ENCODE measurements at places on chromosomes 2 and 18.

GRCh38 chr18:74784752-74785151 lies 187.1 kb downstream of the ZNF407 start:
- DNase-seq, result no peak

DNA sequence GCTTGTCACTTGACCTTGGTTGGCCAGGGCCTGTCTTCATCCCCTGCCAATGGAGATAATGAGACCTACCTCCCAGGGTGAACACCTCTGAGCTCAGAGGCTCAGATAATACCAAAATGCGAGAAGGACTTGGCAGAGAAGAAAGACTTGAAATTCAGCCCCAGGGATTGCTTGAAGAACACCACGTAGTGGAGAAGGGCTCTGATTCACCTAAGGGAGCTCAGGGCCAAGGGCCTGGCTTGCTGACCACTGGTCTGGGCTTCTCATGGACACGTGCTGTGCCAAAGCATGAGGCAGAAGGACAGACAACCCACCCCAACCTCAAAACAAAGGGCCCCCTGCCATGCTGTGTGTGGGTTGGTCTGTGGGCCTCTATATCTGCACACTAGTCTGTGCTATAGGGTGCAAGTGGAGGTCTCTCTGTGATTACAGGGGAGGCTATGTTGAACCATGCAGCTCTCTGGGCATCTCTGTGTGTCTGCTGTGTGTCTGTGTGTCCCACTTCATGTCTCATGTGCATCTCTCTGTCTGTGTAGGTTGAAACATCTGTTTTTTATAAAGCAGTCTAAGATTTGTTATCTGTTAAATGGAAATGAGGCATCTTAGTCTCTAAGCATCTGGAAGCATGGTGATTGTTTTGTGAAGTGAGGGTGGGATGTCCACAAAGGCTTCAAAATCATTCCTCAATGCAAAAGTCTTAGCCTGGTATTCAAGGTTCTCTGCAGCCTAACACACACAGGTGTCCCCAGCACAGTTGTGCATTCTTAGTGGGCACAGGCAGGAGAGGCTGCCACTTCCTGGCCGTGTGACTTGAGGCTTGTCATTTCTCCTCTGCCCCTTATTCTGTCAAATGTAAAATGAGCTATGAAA lies 61.0 kb upstream of the EPAS1 start:
- DNase-seq, result no peak

- DNase-seq, result no peak
Measured at GRCh38 chr18:33594799-33595198, 16.8 kb downstream of the ASXL3 start.

GRCh38 chr2:121187982-121188411 lies 97.0 kb downstream of the TFCP2L1 start:
- no peak for DNase-seq

GRCh38 chr18:79844999-79845563 lies 47.3 kb downstream of the KCNG2 start:
- no peak for DNase-seq

DNA sequence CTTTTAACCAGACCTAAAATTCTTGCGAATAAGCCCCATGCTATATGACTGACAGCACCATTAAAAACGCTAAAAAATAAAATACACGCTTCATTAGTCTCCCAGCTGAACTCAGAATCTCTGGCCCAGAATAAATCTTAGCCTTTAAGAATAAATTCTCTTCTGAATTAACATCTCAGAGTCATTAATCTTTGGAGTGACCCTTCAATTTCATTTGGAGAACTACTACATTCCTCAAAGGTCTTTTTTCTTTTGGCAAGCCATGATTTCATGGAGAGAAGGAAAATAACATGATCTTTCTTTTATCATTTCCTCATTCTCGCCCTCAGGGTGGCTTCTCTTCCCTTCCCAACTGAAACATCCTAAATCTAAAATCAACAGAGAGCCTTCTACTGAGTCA lies 259.0 kb downstream of the AFF3 start:
- no peak for DNase-seq

DNA sequence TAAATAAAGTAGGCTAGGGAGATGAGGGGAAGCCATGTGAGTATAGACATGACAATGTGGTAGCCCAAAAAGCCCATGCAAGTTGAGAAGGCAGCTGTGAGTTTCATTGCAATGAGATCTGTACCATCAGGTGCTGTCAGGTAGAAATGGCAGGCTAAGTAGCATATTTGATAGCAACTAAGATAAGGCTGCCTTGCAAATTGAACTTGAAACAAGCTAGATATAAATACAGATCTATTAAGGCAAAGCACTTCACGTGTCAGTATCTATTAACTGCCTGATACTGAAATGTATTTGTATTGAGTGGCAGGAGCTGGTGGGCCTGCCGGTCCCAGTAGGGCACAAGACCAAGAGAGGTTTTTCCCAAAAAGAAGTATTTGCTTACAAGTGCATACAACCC lies 419.9 kb downstream of the TDRD15 start:
- no peak for DNase-seq

DNA sequence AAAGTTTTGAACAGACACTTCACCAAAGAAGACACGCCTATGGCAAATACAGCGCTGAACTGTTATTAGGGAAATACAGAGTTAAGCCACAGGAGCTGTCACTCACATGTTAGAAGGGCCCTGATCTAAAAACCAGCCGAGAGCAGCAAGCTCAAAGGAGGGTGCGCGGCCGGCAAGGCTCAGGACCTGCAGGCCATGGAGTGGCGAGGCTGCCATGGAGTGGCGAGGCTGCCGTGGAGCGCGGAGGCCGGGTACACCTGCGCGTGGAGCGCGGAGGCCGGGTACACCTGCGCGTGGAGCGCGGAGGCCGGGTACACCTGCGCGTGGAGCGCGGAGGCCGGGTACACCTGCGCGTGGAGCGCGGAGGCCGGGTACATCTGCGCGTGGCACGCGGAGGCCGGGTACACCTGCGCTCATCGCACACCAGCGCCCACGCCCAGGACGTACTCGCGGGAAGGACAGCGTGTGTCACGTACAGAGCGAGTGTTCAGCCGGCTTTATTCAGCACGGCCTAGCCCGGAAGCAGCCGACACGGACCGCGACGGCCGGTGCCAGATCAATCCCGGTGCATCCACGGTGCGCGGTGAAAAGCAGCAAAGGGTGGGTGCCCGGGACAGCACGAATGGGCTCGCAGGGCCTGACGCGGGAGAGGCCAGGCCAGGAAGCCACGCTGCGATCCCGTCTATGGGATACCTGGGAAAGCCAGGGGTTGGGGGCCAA lies 68.8 kb downstream of the SLC66A2 start:
- DNase-seq, result no peak

DNA sequence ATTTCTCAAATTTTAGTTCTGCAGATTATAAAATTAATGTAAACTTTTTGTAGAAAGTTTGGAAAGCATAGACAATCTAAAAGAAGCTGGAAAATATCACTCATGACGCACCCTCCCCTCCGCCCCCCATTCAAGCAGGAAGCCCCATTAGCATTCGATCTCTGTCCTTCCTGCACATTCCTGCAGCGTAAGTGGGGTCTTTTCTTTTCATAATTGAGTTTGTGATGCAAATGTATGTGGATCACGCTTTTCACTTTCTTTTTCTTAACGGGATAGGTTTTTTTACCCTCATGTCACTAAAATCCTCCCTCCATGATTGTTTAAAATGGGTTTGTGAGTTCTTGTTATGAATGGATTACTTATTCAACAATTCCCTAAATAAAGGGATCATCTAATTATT lies 181.7 kb upstream of the HDAC4 start:
- DNase-seq, result no peak

DNA sequence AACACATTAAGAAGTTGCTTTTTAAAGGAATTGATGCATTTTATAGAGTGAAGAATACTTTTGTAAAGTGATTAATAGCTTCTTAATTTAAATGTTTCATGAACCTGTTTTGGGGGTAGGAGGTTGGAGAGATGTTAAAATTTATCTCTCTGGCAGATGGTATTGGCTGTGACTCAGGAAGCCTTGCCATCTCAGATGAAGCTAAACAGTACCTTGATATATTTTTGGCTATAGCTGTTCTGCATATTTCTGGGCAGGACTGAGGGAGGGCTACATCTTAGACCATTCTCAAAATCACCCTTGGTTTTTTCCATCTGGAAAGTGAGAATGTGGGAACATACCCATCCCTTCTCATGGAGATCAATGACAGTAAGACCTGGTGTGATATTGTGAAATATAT lies 13.4 kb downstream of the CAPN14 start:
- no peak for DNase-seq

DNA sequence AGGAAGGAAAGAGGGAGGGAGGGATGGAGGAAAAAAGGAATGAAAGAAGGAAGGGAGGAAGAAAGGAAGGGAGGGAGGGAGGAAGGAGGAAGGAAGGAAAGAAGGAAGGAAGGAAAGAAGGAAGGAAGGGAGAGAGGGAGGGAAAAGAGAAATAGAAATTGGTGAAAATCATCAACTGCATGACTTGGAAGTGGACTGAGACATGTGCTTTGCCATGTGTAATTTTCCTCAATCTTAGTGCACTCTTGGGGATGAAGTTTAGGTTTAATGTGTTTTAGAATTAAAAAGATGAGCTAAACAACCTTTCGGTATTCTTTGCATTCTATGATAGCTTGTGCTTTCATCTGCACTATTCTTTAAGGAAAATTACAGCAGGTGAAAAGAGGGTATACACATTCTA lies 320.1 kb upstream of the GALNT5 start:
- DNase-seq, result no peak

GRCh38 chr2:160905862-160906261 lies 254.4 kb upstream of the TANK start:
- no peak for DNase-seq

GRCh38 chr2:223692191-223692947 lies 90.2 kb upstream of the SCG2 start:
- DNase-seq, result peak; percentile 29

GRCh38 chr2:3151153-3151918 lies 226.3 kb downstream of the EIPR1 start:
- DNase-seq, result no peak

DNA sequence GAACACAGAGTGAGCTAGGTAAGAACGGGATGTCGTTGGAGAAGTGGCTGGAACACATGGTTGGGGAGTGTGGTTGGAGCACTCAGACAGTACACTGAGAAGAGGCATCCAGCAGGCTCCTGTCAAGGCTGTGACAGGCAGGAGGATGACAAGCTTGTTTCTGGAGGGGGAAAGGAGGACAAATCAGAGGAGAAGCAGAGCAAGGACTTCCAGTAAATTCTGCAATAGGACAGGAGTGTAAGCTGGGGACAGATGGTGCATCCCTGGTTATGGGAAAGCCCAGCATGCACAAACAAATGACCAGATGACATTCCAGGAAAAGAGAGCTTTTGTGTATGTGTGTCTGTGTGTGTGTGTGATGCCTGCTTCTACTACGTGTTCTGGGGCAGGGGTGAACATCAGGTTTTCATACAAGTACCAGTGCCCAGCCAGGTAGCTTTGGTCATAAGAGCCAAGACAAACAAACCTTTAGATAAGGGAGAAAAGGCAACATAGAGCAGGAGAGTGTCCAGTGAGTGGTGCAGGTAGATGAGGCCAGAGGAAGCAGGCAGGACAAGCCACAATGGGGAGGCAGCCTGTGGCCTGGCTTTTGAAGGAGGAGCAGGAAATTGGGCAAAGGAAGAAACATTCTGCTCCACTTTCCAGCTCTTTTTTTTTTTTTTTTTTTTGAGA lies 32.1 kb upstream of the MAPK4 start:
- no peak for DNase-seq

GRCh38 chr2:189300916-189301315 lies 121.4 kb upstream of the COL5A2 start:
- DNase-seq, result no peak

DNA sequence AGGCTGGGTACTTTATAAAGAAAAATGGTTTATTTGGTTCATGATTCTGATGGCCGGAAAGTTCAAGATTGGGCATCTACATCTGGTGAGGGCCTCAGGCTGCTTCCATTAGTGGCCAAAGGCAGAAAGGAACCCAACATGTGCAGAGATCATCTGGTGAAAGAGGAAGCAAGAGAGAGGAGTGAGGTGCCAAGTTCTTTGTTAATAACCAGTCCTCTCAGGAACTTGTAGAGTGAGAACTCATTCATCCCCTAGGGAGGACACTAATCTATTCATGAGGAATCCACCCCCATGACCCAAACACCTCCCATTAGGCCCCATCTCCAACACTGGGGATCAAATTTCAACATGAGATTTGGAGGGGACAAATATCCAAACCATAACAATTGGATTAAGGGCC lies 17.8 kb upstream of the SERPINE2 start:
- no peak for DNase-seq

DNA sequence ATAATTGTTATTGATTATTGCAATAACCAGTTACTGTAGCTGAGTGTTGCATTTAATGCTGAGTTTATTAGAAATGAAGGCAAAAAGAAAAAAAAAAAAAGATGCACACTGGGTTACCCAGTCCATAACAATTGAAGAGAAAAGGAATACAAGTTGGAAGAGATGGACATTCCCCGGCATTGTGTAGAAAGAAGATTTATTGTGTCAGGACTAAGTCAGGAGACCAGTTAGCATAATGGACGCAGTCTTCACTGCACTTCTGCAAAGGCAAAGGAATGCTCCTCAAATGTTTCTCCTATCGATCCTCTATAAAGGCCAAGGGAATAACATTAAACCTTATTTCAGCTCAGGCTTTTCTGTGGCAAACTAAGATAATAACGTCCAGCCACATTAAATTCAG lies 157.8 kb downstream of the INSIG2 start:
- DNase-seq, result no peak

- no peak for DNase-seq
Measured at GRCh38 chr2:54551123-54551756, 95.1 kb downstream of the SPTBN1 start.

GRCh38 chr2:229832510-229832898 lies 89.3 kb downstream of the TRIP12 start:
- DNase-seq, result no peak

- DNase-seq, result no peak
Measured at GRCh38 chr2:238202326-238203093, 985 bp downstream of the ILKAP start.

GRCh38 chr2:226308986-226309385 lies 490.6 kb downstream of the IRS1 start:
- no peak for DNase-seq

- no peak for DNase-seq
Measured at GRCh38 chr2:69742322-69742952, 503 bp downstream of the ANXA4 start.

GRCh38 chr18:33116376-33116775 lies 324.1 kb downstream of the CCDC178 start:
- DNase-seq, result no peak

DNA sequence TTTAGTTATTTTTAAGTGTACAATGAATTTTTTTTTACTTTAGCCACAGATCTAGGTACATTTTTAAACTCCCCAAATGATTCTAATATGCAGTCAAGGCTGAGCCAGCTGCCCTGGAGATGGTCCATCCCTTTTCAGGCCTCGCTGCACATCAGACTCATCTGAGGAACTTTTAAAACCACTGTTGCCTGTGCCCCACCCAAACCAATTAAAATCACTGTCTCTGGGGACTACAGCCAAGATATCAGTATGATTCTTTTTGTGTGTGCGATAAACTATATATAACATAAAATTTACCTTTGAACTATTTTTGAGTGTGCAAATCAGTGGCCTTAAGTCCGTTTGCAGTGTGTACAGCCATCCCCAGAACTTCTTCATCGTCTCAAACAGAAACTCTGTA lies 9.1 kb upstream of the MALT1 start:
- no peak for DNase-seq

GRCh38 chr2:36820942-36821605 lies 124.6 kb downstream of the VIT start:
- DNase-seq, result no peak

- no peak for DNase-seq
Measured at GRCh38 chr2:100856732-100857131, 36.8 kb downstream of the NPAS2 start.
